ENCODE measurements at places on chromosomes 2 and 18.

DNA sequence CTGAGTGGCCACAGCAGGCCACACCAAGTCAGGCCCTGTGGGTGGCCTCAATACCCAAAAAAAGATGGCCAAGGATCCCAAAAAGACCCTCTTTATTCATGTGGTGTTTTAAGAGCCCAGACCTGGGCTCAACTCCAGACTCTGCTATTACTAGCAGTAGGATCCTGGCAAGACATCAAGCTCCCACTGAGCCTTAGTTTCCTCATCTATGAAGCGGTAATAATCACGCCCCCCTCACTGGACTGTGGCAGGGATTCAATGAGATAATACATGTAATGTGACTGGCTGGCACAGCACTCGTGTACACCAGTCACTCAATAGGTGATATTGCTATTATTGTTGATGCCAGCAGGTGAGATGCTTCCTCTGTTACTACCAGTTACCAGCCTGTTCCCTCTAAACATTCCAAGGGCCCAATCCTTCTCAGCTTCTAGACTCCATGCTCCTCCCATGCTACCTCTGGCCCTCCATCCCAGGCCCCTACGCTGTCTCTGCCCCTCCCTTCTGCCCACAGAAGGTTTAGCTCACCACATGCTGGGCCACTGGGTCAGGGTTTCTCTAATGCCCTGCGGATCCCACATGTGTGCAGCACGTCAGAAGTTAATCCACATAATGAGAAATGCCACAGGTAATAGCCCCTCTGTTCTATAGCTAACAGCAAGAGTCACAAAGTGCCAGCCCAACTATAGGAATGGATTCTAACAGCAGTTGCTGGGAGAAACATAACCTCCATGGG, 51.2 kb downstream of the SLC4A5 start:
- no peak for DNase-seq

DNA sequence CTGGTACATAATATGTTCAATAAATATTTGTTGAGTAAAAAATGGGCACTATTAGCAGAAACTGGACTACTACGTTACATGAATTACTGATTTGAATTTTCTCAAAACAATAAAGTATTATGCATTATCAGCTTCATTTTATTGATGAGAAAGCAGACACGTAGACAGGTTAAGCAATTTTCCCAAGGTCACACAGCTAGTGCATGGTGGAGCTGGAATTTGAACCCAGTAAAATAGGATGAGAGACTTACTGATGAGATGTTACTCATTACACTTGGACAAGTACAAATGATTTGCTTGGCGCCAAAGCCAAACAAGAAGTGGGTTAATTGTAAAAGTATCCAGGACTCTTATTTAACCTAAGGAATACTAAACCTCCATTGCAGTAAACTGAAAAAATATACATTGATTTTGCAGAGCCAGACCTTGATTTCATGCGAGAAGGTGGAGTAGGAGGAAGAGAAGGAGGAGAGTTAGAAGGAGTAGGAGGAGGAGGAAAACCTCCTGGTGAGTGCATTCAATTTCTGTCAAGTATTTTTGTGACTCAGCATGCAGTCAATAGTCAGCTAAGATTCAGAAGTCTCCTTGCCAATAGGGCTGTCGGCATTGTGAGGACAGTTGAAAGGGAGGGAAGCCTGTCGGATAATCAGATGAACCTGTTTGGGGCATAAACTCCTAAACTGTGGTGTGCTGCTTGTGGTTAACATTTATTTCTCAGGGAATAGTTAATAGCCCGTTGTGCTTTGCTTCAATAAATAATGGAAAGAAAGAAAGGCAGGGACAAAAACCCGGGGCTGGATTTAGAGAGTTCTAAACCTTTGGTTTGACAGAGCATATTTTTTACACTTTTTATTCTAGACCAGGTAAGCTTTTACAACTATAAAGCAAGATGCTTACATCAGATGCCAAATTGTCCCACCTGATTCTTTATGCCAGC, 77.0 kb upstream of the TACR1 start:
- DNase-seq, result peak; percentile 81

- DNase-seq, result no peak
Observed at GRCh38 chr2:73004889-73005596, 66.5 kb downstream of the SFXN5 start.

- DNase-seq, result no peak
Observed at GRCh38 chr18:79197531-79197930, 128.3 kb downstream of the ATP9B start.

DNA sequence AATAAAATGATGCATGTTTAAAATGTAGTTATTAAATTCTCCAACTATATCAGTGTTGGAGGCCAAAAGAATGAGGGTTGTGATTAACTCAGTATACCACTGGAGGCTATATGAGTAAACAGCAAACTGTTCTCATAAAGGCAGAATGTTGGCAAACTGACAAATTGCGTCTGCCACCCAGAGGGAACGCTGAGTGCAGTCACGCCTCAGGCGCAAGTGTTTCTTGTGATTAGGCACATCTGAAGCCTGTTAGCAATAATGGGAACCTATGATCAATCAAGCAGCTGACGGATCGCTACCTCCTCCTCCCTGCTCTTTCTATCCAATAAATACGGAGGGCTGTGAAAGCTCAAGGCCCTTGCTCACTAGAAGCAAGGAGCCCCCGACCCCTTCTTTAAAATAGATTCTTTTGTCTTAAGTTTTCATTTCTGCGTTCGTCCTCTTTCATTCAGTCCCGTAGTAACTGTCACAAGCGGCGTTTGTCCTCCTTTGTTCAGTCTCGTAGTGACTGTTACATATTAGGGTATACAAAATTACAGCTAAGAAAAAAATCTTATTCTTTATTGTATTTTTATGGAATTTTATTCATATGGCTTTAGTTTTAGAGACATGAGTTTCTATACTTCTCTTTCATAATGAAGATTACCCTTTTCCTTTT, 16.3 kb upstream of the RMND5A start:
- peak; percentile 34 for DNase-seq

GRCh38 chr2:181197140-181197760, 216.8 kb downstream of the UBE2E3 start:
- no peak for DNase-seq

- no peak for DNase-seq
Observed at GRCh38 chr2:15753233-15753798, 161.6 kb downstream of the DDX1 start.

DNA sequence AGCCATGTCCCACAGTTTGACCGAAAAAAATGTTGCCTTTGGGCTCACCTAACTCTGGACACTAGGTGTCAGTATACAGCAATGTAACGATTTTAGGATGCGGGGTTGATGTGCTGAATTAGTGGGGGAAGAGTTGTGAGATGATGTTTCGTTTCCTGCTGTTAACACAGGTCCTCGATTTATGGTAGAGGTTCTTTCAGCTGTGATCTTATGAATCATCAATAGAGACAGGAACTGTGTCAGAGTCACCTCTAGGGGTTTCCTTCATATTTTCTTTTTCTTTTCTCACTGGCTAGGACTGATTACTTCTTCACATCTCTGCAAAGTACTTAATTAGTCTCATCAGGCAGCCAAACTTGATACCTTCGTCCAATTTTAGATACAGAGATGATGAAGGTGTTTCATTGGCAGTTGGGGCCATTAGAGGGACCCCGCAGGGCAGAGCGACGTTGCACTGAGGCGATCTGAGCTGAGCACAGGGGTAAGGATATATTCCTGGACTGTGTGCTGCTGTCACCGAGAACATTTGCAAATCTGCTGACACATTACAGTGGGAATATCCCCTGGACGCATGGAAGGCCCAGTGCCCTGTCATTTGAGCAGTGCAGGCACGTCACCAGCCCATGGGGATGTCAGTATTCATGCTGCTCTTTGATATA, 10.2 kb upstream of the MMADHC start:
- DNase-seq, result peak; percentile 95

DNA sequence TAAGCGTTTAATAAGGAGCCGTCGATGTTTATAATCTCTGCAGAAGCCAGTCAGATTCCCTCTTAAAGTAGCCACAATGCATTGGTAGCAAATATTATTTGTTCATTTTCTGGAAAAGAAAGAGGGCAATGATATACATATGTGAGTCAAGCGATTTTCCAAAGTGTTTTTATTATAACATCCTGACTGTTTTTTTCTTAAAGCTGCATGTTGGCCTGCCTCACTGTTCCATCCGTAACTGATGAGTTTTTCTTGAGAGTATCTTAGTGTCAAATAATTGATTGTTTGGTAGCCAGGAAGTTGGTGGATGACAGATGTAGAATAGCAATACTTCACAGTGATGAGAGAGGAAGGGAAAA, 3.7 kb downstream of the TSHZ1 start:
- no peak for DNase-seq

- DNase-seq, result peak; percentile 19
Observed at GRCh38 chr2:32884346-32884745, 62.4 kb upstream of the LTBP1 start.

DNA sequence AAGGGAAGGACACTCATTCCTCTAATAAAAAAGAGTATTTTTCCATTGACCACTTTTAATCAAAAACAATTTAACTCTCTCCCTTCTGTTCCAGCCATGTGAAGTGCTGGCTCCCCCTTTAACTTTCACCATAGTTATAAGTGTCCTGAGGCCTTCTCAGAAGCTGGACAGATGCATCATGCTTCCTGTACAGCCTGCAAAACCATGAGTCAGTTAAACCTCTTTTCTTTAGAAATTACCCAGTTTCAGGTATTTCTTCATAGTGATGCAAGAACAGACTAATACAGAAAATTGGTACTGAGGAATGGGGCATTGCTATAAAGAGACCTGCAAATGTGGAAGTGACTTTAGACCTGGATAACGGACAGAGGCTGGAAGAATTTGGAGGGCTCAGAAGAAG, 643.6 kb upstream of the DDX18 start:
- no peak for DNase-seq

DNA sequence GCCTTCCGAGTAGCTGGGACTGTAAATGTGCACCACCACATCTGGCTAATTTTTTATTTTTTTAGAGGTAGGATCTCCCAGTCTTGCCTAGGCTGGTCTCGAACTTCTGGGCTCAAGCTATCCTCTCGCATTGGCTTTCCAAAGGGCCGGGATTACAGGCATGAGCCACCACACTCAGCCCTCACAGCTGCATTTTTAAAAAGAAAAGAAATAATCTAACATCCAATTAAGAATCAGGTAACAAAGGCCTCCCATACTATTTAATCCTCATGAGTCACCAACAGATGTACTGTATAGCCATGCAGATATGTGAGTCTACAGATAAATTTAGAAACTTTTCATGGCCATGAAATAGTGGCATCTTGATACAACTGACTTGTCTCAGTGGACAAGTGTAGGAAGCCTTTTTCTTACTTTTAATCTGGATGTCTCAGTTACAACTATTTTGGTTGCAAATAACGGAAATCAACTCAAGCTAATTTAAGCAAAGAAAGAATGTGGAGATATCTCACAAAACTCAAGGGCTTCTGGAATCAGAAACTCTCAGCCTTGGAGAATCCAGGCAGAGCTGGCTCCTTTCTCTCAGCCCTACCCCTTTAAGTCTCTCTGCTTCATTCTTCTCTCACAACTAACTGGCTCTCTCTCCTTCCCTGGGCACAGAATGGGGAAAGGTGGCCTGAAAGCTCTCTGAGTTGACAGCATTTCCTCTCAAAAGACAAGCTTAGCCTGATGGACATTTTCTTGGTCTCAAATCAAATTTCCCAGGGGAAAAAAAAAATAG, 12.8 kb upstream of the PPM1B start:
- DNase-seq, result peak; percentile 46

- DNase-seq, result peak; percentile 89
Observed at GRCh38 chr2:179263015-179263414, 1.6 kb downstream of the SESTD1 start.

- no peak for DNase-seq
Observed at GRCh38 chr18:13191779-13192178, 26.8 kb upstream of the LDLRAD4 start.

- DNase-seq, result peak; percentile 54
Observed at GRCh38 chr18:8996771-8997432, 105.6 kb upstream of the NDUFV2 start.

DNA sequence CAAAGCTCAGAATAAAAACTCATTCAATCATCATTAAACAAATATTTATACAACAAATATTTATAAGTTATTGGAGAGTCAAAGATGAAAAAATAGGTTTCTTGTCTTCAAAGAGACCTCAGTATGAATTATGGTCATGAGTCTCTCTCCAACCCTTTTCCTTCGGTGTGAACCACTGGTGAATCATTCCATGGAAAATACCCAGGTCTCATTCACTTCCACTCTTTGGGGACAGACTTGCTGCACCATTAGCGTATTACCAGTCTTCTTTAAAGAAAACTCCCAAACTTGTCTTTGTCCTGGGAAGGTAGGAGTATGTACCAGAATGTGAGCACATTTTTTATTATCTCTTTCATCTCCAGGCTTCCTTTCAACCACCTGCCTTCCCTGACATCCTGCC, 257.4 kb upstream of the RBMS1 start:
- DNase-seq, result peak; percentile 89

GRCh38 chr2:2260696-2261268, 70.3 kb downstream of the MYT1L start:
- DNase-seq, result no peak

DNA sequence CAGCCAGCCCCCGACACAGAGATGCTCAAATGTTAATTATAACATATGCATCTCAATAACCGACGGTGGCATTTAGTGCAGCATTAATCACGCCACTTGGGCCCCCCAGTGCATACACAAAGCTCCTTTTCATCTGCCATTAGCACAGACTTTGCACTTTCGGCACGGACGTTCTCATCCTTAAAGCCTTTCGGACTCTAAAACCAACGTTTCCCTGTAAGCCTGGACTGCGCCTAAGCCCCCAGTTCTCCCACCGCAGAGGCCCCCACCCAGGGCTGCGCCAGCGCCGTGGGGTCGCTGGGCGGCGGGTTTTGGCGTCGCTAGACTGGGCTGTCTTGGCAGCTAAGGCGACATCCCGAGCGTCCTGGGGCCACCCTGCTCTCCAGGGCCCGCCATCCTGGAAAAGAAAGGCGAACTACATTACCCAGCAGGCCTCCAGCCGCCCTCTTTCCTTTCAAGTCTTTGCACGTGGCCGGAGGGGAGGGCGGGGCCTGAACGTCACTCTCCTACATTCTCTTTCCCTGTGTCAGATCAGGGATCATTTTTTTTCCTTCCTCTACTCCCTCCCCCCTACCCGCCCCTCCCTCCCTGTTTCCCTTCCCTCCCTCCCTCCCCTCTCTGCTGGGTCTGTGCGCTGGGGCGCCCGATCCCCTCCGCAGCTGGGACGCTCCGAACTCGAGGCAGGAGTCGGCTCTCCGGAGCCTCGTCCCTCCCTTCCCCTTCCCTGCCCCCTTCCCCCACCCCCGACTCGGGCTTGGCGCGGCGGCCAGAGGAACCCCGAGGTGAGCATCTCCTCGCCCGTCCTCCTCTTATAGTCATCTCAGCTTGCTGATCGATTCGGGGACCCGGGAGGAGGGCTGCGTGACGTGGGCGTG, at the start of gene CTIF:
Gene CTIF (plus strand): TSS at position 501 of the 875 bp plus-strand sequence. CDS start 80,535 bp downstream, outside the sequence.
- peak; percentile 95 for DNase-seq
